ENCODE measurements at places on chromosomes 3 and 15.

DNA sequence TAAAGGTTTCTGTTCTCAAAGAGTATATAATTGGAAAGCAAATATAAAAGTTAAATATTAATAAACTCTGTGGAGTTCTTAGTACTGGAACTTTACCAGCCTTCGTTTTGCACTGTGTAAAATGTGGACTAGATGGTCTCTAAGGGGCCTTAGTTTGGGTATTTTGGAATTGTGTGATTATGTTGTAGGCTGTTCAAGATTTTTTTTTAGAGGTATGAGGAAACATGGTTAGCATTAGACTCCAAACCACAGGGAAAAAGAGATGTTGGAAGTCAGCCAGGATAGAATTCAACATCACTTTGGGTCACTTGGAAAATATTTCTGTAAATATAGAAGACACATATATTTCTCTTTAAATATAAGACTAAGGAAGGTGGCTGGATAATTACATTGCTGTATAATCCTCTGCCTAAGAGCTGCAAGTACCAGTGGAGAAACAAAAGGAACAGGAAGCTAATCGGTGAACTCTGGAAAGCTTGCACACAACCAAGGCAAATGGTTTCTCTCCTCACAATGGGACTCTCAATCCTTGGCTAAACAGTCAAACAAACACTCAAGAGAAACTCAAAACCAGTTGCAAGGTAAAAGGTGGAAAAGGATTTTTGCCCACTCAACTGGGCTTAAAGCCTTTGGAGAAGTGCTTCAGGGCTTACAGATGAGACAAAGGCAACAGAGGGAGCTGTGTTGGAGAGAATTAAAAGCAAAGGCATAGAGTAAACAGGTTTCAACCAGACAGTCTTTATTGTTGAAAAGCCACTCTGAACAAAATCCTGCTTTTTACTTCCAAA, 141.7 kb downstream of the NR1D2 start:
- no peak for DNase-seq

GRCh38 chr15:67746450-67746849, 78.9 kb upstream of the SKOR1 start:
- DNase-seq: no peak

GRCh38 chr3:186315581-186316354, 46.3 kb downstream of the DGKG start:
- no peak for DNase-seq

- no peak for DNase-seq
Measured at GRCh38 chr3:15220661-15221060, 14.6 kb downstream of the CAPN7 start.

DNA sequence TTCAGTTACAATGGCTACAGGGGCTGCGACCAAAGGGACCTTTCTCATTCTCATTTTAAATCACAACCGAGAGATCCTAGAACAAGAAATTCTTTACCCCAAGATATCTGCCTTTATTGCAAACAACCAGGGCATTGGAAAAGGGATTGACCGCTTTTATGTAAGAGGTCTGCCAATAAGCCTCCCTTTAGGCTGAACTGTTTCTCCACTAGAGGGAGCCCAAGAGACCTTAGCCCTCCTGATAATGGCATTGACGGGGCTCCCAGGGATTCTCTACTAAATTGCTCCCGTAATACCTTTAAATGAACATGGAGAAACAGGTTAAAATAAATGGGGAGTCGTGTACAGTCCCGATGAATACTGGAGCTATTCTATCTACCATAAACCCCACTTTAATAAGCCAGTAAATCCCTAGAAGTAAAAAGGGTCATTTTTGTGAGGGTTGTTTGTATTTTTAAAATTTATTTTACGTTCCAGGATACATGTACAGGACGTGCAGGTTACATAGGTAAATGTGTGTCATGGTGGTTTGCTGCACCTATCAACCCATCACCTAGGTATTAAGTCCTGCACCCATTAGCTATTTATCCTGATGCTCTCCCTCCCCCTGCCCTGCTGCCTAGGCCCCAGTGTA, 7.5 kb upstream of the IGSF10 start:
- DNase-seq: peak; percentile 36

DNA sequence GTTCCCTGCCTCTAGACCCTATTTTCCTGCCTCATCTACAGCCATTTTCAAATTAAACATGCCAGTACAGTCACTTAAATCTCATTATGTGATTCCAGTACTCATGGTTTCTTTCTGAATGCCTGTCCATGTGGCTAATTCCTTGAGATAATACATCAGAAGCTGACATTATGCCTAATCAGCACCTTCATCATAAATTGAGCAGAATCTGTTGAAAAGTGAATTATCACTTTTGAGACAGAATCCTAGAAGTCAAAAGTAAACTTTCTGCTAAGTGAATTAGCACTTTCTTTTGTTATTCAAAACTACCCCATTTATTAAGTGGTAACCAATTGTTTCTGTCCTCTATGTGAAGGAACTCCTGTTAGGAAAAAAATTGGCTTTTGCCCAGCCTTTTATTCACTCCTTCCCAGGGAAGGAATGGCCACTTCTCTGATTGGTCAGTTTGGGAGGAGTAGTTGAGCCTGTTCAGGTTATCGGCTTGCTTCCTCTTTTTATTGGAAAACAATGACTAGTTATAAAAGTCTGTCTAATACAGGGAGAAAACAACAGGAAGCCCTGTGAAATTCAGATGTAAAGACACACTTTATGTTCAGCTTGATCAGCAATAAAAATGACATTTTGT, 40.5 kb downstream of the OSTN start:
- DNase-seq: no peak

DNA sequence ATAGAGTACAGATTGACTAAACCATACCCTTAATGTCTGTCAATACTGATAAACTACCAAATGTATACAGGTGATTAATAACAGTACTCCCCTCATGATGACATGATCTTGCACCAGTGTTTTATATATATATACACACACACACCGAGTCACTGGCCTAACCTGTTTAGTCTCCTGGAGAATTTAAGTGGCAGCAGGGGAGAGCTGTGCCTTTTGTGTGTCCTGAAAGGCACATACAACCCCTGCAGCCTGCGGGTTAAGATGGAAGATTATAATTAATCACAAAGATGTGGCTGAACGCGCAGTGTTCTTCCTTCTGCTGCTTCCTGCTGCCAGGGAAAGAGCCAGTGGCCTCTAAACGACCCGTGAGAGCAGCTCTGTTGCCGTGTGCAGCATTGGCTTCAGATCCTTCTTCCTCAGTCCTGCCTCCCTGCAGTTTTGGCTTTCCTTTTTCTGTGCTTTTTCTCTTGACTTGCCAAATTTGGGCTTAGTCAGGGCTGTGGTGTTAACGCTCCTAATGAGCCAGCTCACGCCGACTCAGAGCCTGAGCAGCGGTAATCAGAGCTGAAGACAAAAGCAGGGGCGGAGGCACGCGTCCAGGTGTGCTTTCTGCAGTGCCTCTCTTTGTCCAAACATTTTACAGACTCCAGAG, 42.5 kb upstream of the UBE3A start:
- DNase-seq: no peak

DNA sequence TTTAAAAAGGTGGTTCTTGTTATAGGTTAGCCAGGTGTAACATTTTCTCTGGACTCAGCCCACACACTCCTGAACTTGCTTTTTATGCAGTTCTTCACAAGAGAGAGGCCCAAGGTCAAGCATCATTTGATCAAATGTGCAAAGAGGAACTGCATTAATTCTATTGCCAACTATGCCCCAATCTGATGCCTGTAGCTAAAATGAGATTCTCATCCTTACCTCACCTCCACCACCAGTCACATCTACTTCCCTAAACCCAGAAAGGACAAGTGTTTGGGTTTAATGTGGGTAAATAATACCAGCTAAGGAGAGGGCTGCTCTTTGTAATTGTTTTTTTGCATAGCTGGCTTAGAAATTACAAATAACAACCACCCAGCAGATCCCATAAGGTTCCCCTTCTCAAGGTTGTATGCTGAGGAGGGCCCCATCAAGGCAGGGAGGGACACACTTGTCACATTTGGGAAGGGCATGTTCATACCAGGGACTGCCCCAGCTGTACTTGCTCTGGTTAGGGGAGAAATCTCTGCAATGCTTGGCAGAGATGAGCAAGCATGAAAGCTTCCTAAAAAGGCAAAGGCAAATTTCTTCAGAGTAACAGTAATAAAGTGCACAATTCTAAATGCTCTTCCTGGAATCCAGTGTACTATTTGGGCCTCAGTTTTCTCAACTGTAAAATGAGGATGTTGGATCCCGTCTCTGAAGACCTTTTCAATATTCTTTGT, 76.2 kb downstream of the TGFBR2 start:
- no peak for DNase-seq

- no peak for DNase-seq
Measured at GRCh38 chr3:113213896-113214587, 2.7 kb downstream of the BOC start.

- no peak for DNase-seq
Measured at GRCh38 chr3:100548053-100548452, 55.6 kb downstream of the TMEM45A start.
